Activated CD8-positive, alpha-beta memory T cell treated with anti-CD3 and anti-CD28 coated beads for 1 hour (primary cell): ENCODE measurements at places on chromosomes 7 and 10.

GRCh38 chr10:118930614-118931013 is 98.9 kb upstream of the NANOS1 start:
- no peak for DNase-seq

DNA sequence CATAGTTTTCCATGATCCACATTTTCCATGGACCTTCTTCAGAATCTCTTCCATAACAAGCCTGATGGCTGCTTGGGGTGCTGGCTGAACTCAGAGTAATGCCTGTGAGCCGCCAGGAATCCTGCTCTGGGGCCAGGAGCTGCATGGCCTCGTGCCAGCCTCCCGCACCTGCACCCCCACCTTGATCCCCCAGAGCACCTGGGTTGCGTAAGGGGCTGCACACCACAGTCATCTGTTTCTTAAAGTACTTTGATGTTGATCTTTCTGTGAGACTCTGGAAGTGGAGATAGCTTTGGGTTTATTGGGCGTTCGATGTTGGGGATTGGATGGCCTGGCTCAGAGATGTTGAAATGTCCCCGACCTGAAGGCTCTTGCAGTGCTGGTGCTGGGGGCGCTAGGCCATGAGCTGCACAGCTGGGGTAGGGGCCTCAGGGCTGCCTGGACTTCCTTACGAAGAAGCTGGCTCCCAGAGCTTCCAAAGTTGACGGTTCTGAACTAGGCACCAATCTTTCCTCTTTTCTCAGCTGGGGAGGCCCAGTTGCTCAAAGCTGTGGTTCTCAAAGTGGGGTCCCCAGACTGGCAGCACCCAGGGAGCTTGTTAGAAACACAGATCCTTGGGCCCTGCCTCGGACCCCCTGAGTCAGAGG is 534.0 kb downstream of the DNAJB6 start:
- no peak for DNase-seq

GRCh38 chr10:13945390-13946208 is 358.8 kb downstream of the PRPF18 start:
- DNase-seq: no peak

DNA sequence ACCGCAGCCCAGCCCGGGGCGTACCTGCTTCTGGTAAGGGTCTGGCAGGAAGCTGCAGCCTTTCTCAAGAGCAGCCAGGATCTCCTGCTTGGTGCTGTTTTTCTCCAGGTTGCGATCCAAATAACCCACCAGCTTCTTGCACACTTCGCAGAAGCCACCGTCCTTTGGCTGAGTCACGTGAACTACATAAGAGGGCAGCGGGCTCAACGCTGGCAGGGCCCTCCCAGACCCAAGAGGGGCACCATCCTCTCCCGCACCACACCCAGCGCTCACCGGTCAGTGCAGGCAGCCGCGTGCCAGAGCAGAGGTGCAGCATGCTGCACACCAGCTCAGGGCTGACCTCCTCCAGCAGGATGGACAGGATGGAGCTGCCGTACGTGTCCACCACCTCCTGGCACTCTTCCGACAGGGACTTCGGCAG is 31.6 kb downstream of the PSAP start:
- DNase-seq: no peak

DNA sequence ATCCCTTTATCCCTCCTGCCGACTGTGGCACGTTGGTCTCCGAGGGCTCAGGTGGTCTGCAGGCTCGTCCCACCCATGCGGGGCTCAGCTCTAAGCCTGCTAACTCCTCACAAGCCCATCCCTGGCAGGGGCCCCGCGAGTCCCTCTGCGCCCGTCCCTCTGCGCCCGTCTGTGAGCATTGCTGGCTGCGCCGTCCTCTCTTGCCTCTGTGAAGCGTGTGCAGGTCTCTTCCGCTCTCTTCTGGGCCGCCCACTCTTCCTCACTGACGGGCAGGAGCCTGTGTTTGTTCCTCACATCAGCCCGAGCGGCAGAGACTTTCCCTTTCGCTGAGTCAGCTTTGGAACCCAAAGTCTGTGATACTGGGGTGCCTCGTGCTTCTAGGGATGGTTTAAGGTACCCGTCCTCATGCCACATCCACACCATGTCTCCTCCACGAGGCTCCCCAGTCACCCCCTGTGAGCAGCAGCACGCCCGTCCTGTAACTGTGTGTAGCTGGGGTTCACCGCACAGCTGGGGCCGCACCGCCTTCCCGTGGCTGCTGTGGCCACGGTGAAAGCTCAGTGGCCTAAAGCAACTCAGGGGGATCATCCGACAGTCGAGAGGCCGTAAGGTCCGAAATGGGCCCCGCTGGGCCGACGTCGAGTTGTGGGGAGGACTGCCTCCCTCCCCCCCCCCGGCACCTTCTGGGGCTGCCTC is 35.5 kb downstream of the ADGRA1 start:
- DNase-seq: no peak

DNA sequence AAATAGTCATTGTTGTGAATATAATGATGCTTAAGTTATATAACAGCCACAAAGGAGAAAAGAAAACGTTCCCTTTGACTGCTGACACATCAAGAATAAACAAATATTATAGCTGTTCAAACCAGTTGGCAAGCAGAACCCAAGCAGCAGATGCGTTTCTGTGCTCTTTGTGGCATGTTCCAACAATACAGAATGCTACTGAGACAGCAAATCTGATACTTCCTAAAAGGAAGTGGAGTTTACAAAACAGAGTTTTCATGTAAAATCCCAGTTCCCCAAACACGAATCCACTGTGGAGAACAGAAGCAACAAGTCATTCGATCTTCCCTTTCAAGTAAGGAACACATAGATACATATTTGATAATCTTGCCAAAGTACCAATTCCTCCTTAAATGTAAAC is 170.9 kb upstream of the ASAH2 start:
- no peak for DNase-seq

GRCh38 chr7:129780974-129781927 is 169.7 kb downstream of the NRF1 start:
- DNase-seq: no peak

DNA sequence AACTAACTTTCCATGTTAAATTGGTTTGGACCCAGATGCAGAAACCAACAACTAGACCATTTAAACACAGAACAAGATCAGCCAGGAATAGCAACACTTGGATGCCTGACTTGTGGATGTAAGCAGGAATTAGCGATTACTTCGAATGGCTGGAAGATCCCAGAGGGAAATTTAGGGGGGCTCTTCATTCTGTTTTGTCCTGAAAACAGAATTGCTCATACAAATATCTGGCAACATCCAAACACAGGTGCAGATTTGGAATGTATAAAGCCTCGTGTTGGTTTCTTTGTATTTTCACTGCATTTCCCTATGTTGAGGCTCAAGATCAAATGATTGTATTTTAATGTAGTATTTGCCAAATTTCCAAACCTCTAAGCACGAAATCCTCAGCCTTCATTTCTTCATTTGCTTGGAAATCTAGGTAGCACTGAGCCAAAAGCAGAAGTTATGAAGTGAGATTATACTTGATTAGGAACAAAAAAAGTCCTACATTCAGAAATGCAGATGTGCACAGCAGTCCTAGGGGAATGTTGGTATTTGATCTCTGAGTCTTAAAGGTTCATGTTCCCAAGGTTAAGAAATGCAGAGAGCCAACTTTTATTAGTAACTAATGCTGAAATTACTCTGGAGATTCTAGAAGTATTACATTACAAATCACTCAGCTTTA is 248.7 kb upstream of the TCF7L2 start:
- no peak for DNase-seq

DNA sequence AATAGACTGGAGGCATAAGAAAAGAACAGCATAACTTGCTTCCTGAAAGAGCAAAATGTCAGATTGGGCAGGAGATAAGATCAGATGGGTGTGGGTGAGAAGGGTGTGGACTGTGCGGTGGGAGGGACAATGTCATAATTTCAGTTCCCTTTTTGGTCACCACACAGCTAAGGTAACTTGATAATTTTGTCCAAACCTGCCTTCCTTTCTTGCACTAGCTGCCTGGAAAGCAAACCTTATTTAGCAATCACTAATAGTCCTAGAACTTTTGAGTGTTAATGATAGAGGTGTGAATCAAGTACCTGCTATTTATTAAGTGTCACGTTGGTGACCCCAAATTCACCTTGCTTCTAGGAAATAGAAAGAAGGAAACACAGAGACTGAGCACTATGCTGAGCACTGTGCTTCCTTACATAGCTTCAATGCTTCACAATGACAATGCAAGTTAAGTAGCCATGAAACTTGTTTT is 72.4 kb upstream of the SP4 start:
- DNase-seq: no peak

GRCh38 chr10:60277656-60278055 is 112.0 kb downstream of the ANK3 start:
- DNase-seq: no peak

DNA sequence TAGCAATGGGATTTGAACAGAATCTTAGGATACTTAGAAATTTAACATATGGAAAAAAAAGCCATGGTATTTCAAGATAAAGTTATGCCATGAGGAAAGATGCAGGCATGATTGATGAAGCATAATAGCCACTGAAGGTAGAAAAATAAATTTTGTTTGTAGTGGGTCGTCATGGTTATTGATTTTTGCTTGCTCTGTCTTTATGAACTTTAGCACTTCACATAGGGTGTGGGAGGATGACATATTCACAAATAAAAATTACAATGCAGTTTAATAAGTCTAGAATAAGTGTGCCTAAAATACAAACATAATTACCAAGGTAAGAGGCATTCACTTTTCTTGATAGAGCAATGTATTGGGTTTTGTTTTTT is 129.1 kb upstream of the SEMA3E start:
- DNase-seq: no peak

GRCh38 chr10:90884431-90884830 is 12.7 kb downstream of the RPP30 start:
- no peak for DNase-seq

DNA sequence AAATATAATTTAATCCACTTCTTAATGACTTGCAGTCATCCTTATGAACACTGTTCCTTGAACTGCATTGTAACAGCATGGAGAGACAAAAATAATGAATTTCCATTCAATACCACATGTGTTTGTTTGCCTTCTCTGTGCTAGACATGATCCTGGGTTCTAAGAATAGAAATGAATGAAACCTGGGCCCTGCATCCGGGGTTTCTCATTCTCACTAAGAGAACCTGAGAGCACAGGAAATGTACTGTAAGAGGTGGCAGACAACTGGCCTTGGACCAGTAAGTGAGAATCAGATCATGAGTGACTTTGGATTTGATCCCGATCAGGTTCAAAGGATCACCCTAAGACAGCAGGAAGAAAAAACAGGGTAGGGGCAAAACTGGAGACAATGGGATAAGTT is 37.2 kb upstream of the CUL1 start:
- DNase-seq: no peak

DNA sequence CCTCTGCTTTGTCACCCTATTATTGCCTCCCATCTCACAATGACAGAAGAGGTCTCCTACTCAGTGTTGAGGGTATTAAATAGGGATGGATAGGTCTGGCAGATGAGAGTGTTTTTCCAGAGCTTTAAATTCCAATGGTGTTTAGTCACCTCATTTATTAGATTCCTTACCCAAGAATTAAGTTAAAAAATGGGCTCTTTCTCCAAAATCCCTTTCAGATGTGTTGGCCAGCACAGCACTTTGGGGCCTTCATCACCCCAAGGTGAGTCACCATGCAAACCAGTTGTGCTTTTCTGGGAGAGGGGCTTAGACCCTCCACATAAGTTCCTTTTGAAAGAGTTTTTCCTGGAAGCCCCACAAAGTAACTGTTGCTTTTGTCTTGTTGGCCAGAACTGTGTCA is 78.4 kb downstream of the CYP26A1 start:
- no peak for DNase-seq

- no peak for DNase-seq
These were observed 98.9 kb downstream of the HIP1 start for GRCh38 chr7:75639886-75640190.

- no peak for DNase-seq
These were observed 4.7 kb upstream of the MRLN start for GRCh38 chr10:59757966-59758365.

GRCh38 chr10:19788075-19788686 is 28.1 kb upstream of the PLXDC2 start:
- DNase-seq: no peak

DNA sequence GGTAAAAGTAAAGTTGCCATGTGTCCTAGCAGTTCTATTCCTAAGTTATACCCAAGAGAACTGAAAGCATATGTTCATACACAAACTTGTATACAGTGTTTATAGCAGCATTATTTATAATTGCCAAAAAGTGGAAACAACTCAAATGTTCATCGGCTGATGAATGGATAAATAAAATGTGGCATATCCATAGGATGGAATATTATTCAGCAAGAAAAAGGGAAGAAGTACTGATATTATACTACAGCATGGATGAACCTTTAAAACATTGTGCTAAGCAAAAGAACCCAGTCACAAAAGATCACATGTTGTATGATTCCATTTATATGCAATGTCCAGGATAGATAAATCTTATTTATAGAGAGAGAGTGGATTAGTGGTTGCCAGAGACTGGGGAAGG is 68.9 kb downstream of the NRF1 start:
- DNase-seq: no peak

GRCh38 chr10:8159341-8160165 is 105.1 kb downstream of the GATA3 start:
- no peak for DNase-seq

GRCh38 chr10:17368708-17369272 is 85.6 kb downstream of the ST8SIA6 start:
- DNase-seq: no peak

GRCh38 chr7:77329466-77330168 is 86.5 kb downstream of the GSAP start:
- DNase-seq: no peak

GRCh38 chr10:25582961-25583360 is 351.1 kb upstream of the MYO3A start:
- DNase-seq: no peak

GRCh38 chr7:55249332-55249731 is 115.8 kb upstream of the LANCL2 start:
- DNase-seq: no peak

- DNase-seq: no peak
These were observed 9.8 kb upstream of the SP8 start for GRCh38 chr7:20796500-20796899.

GRCh38 chr10:92479547-92479946 is 94.3 kb downstream of the IDE start:
- DNase-seq: no peak

- DNase-seq: no peak
These were observed 16.6 kb upstream of the TMEM236 start for GRCh38 chr10:17735166-17735941.

GRCh38 chr7:45180084-45180986 is 22.7 kb downstream of the RAMP3 start:
- DNase-seq: no peak

GRCh38 chr10:31098046-31098445 is 66.4 kb upstream of the ZNF438 start:
- DNase-seq: no peak

- DNase-seq: no peak
These were observed 175.1 kb downstream of the COBL start for GRCh38 chr7:51141451-51142003.

- DNase-seq: no peak
These were observed 8.6 kb downstream of the SCIN start for GRCh38 chr7:12578930-12579640.

GRCh38 chr7:17319164-17320101 is 21.0 kb downstream of the AHR start:
- DNase-seq: no peak

- no peak for DNase-seq
These were observed 19.8 kb upstream of the WIPI2 start for GRCh38 chr7:5170251-5170650.
